ENCODE measurements at places on chromosomes 2 and 18.

GRCh38 chr2:9656270-9656766, 25.5 kb upstream of the YWHAQ start:
- no peak for DNase-seq

GRCh38 chr2:31013301-31013700, 124.9 kb downstream of the GALNT14 start:
- no peak for DNase-seq

- DNase-seq, result no peak
Measured at GRCh38 chr18:50788284-50788683, 31.5 kb downstream of the MRO start.

- no peak for DNase-seq
Measured at GRCh38 chr2:218885981-218886947, 5.6 kb downstream of the WNT10A start.

DNA sequence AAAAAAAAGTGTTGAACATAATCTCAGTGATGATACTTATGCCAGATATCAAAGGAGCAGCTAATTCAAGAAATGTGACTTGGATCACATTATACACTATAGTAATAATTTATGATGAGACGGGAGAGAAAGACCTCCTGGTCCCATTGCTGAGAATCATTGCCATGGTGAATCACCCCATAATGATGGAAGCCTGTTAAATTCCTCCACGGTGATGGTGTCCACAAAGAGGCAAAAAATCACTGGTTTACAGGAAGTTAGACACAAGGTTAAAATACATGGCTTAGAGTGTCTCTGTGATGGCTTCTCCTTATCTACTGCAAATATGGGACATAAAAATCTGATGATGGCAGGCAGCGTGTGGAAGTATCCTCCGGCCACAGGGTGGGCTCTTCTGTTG, 210.0 kb downstream of the CDH2 start:
- no peak for DNase-seq

DNA sequence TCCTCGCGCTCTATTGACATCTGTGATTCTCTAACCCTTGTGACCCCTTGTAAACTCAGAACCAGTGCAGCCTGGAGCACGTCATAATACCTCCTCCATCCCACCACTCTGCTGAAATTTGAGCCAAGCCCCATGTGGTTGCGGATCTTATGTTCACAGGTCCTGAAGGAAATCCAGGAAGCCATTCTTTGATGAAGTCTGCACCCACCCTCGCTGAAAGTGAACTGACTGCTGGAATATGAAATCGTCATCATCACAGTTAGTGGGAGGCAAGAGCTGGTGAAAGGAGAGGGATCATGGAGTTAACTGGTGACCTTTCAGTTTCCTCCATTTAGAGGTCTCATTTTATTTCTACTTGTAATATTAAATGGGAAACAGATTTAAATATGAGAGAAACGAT, 21.6 kb downstream of the ZEB2 start:
- no peak for DNase-seq

GRCh38 chr2:226118471-226119429, 680.9 kb downstream of the IRS1 start:
- DNase-seq, result no peak

- no peak for DNase-seq
Measured at GRCh38 chr2:184879671-184880070, 281.3 kb downstream of the ZNF804A start.

DNA sequence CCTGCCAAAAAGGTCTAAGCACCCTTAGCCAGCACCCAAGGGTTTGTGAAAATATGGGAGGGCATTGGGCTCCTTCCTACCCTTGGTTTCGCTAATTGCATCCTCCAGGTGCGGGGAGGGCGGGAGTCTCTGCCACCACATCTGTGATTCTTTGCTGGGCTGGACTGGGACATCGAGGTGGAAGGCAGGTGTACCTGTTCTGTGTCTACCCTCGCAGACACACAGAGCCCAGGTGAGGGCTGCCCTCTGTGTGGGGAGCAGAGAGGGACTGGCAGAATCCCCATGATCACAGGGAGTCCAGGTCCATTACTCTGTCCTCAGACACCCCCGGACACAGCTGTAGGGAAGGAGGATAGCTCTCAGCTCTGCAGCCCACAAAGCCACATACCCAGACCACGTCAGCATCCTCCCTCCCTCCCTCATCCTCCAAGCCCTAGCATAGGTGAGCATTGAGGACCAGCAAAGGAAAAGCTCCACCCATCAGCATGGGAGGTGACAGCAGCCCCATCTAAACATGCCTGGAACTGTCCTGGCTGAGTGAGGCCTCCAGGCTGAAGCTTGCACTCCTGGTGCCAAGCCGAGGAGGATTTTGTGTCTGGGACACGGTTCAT, 49.8 kb downstream of the PLB1 start:
- no peak for DNase-seq

- no peak for DNase-seq
Measured at GRCh38 chr2:205612636-205613035, 69.7 kb upstream of the NRP2 start.

DNA sequence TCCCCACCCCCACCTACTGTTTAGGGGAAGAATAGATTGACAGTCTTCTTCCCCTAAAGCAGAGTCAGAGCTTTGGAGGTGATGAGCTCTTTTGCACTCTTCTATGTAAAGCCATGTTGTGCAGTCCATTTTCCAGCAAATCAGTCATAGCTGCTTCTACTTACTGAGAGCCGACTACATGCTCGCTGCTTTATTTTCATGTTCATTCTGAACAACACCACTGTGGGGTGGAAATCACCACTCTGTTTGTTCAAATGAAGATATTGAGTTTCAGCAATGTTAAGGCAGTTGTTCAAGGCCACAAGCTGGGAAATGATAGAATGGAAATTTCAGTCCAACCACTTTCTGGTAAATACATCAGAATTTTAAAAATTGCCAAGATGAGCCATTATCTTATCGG, 88.3 kb downstream of the INSIG2 start:
- no peak for DNase-seq

- no peak for DNase-seq
Measured at GRCh38 chr2:54267577-54267976, 11.5 kb upstream of the TSPYL6 start.

DNA sequence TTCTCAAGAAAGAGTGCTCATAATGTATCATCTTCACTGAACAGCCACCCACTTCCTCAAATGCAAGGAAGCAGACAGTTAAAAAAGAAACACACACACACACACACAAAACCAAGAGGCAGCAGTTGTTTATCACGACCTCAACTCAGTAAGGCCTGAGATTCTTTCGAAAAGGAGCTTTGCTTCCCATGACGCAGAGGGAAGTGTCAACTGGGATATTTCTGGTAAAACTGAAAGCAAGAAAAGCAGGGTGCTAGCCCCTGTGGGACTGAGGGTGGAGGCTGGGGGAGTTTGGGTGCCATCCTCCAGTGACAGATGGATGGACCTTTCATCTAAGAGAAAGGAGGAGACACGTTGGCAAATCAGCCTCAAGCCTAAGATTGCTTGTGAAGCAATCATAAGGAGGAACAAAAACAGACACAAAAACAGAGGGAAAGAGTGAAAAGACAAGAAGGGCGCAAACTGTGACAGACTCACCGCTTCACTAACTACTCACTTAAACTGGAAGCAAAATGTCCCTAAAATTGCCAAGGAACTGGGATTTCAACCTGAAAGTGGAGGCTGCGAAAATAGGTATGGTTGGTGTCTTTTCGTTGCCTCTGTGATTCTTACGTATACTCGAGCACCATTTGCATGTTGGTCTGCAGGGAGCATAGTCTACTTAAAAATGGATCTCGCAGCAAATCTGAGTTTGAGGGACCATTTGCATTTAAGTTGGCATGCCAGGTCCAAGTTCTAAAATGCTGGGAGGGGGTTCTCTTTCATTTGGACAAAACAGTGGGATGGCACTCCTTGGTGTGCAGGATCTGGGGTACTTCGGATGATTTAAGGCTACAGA, at the start of gene ARHGAP25:
Gene ARHGAP25, plus strand, starts transcription at position 124 of the 838 bp plus-strand sequence. Its CDS starts 389 bp downstream, at position 513.
- DNase-seq, result no peak

GRCh38 chr2:238308177-238308576, 12.1 kb upstream of the TRAF3IP1 start:
- no peak for DNase-seq

GRCh38 chr2:72013726-72014125, 133.9 kb downstream of the CYP26B1 start:
- no peak for DNase-seq

- DNase-seq, result no peak
Measured at GRCh38 chr2:31703253-31703652, 122.5 kb upstream of the SRD5A2 start.

- no peak for DNase-seq
Measured at GRCh38 chr18:11877497-11878135, 26.4 kb downstream of the CHMP1B start.

- DNase-seq, result no peak
Measured at GRCh38 chr18:79368681-79369080, 27.0 kb upstream of the NFATC1 start.

DNA sequence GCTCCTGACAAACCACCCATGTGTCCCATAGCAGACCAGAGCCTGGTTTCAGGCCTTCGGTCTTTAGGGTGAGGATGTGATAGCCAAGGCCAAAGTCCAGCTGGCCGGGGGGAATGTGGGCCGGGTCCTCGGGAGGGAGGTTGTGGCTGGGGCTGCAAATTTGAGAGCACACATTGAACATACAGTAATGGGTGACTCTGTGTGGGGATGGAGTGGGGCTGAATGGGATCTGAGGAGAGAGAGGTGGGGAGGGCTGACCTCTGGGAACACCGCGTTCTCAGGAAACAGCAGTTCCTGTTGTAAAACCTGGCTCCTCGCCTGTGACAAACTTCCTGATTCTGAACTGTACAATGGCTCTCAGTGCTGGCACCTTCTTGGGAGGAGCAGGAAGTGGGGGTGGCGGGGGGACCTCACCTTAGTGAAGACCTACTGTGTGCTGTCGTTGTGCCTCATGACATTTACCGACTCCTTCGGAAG, 48.8 kb downstream of the MCFD2 start:
- no peak for DNase-seq

DNA sequence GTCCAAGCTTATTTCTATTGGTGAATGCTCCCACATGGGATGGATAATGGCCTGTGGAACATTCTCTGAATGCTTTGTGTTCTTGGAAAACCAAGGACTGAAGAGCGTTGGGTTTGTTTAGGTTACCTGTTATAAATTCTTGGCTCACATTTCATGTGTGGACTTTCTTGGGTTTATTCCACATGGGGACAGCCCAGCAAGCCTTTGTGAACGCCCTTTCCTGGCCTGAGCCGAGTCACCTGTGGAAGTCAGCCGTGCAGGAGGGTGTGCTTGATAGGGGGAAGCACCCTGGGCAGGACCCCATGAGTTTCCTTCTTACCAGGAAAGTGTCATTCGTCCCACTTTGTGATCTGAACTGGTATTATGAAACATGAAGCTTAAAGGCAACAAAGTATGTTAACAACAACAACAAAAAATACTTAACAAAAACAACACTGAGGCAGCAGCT, 4.1 kb downstream of the RAB31 start:
- no peak for DNase-seq

DNA sequence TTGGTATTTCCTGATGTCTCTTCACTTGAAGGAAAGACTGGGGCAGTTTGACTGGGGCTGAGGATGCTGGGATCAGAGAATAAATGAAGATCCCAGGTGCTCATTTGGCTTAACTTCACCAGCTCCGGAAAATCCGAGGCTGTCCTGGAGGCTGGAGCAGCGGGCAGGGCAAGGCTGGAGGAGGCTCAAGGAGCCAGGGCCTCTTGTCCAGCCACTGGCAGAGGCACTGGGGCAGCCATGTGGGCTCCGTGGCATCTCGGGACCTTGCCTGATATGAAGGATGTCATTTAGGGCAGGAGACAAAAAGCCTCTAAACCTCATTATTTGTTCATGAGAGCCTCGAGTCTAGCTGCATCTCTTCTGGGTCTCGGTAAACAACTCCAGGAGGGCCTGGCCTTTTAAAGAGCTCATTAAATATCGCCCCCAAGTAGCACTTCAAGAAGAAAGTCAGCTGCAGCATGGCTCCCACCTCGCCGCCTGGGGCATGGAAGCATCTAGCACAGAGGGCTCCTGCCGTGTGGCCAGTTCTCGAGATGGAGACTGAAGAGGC, 13.5 kb upstream of the GPR55 start:
- DNase-seq, result no peak

DNA sequence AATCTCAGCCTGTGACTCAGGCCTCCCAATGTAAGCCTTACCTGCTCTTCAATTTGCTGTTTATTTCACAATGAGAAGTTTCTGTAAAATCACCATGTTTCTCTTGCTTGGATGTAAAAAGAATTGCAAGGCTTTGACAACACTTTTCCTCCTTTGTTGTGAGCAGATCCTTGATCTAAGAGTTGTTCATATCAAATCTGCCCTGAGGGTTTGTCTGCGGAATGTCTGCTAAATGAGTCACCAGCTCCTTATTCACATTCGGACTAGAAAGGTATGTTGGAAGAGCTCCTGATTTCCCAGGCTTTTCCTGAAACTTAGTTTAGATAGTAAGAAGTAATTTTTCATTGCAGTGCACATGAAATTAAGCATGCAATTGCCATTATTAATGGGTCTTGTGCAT, 268.2 kb upstream of the TCF4 start:
- no peak for DNase-seq

- DNase-seq, result no peak
Measured at GRCh38 chr2:1588978-1589621, 155.2 kb downstream of the PXDN start.

- no peak for DNase-seq
Measured at GRCh38 chr2:12716282-12717190, at the start of gene TRIB2. Gene TRIB2 (plus strand): TSS chr2:12716936. CDS start chr2:12718308, 1,372 bp downstream.

- no peak for DNase-seq
Measured at GRCh38 chr18:38025433-38026038, 459.9 kb upstream of the CELF4 start.

DNA sequence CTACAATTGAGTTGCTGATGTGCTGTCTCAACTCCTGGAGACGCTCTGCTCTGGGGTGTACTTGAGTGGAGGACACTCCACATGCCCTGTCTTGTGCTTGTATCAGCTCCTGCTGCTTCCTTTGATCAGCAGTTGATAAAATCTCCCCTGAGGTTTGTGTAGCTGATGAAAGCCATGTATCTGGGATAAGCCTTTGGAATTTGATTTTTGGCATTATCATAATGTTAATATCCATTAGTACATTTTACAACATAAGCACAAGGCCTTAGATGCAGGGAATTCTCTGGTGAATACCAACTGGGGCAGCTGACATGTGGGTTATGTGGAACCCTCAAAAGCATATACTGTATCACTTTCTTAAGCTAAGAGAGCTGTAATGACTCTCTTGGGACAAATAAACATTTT, 222.7 kb upstream of the ITGA4 start:
- DNase-seq, result no peak

DNA sequence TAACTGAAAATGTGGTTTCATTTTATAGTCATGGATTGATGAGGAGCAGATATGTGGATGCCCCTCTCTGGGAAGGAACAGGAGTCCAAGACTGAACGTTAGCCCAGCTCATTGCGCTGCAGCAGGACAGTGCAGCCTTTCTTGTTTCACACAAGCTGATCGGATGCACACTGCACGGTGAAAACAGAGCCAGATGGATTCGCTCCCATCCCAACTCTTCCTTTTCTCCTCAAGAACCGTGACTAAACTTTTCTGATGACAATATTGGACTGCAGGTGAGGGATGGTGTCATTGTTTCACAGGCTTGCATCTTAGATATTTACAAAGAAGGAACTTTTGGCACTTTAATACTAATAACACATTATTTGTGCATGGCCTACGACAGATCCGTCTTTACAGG, 33.8 kb upstream of the COPS8 start:
- DNase-seq, result no peak
